ENCODE measurements at places on chromosomes 5 and 9.
A peak's percentile ranks its signal among the peaks of the same experiment; 100 is the strongest.

DNA sequence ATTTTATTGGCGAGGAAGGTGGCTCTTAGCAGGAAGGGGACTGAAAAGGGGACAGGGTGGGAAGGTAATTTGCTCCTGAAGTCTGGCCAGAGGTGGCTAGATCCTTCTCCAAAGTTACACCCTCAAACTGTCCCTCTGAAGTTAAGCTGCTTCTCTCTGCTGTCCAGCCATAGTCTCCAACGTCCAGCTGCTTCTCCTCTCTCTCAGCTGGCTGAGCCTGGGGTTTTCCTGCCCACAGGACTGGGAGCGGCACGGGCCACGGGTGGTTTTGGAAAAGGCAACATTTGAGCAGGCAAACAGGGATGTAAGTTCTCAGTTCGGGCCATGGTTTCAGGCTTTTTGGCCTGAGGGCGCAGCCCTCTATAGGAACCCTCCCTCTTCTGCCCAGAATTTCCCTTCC, 128.3 kb downstream of the YIPF5 start:
- no peak for DNase-seq

DNA sequence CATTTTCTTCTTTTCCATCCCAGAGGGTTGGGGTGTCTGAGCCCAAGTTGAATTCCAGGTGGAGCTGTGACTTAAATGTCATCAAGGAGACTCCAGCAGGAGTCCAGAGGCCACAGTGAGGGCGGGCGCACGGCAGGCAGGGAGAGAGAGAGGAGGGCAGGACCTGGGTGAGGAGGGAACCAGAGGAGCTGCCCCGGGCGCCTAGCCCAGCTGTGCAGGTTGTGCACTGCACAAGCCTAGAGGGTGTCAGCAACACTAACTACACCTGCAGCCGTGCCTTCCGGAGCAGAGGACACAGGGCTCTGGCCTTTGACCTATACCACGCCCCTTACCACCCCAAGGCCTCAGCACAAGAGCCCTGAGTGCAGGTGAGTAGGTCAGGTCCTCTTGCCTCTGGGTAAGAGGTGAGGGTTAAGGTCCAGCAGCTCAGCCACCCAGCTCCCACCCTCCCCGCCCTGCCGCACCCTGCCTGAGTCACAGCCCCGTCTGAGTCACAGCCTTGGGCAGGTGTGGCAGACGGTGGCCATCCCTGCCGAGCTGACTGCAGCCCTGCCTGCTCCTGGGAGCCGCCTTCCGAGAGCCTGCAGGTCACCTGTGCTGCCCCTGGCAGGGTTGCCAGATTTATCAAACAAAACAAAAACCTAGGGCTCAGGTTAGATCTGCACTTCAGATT, 6.4 kb upstream of the AGPAT2 start:
- DNase-seq = no peak

DNA sequence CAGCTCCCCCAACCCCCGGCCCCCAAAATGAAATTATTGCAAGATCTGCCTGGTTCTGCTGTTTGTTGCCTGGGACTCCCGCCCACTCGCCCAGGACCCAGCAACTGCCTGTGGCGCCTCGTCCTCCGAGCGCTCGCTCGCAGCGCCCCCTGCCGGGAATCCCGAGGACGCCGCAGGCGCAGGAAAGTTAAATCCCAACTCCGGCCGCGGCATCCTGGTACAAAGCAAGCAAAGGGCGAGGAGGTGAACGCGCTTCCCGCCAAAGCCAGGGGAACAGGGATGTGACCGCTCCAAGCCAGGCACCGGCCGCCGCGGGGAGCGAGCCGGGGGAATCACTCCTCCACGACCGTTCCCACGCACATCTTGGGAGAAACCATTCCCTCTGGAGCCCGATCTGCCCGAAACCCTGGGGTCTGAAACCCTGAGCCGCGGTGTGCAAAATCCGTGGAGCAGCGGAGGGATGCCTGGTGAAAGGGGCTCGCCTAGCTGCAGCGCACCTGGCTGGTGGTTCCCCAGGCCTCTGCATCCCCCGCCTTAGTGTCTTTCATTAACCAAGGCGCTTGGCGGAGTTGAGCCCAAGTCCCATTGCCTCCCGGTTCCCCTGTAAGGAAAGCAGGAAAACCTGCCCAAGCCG, 1.3 kb downstream of the SEMA5A start:
- DNase-seq = peak; percentile 40

- no peak for DNase-seq
Measured at GRCh38 chr9:20921362-20921761, 110.1 kb downstream of the HACD4 start.

GRCh38 chr9:98923451-98924123, 20.1 kb upstream of the COL15A1 start:
- DNase-seq = no peak
